ENCODE measurements at places on chromosomes 2 and 18. TPM values are rescaled to one million over a fixed set of nuclear protein-coding genes. Genes with fewer than 3 reads are reported as not detected.

Gene SCYGR8
- total RNA-seq, result not detected

Gene CDCA7
- 7.8 TPM for total RNA-seq

Gene C2orf81
- 1.4 TPM for total RNA-seq

Gene CCDC141
- 76.1 TPM for total RNA-seq
